ENCODE measurements at places on chromosomes 5 and 9.

DNA sequence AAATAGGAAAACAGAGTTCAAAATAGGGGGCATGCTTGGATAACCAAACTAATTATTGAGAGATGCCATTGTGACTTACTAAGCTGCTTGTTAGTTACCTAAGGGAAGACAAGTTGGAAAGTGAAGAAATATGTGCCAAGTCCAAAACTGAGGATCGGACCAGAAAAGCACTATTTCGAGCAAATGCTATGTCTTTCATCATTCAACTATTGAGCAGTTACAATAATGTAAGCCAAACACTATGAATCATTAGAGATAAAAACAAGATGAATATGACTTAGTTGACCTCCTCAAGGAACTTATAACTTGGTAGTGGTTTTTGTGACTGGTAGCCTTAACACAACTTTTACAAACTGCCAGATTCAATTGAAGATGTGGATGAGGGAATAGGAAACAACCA, 240.6 kb upstream of the MPDZ start:
- DNase-seq: no peak

DNA sequence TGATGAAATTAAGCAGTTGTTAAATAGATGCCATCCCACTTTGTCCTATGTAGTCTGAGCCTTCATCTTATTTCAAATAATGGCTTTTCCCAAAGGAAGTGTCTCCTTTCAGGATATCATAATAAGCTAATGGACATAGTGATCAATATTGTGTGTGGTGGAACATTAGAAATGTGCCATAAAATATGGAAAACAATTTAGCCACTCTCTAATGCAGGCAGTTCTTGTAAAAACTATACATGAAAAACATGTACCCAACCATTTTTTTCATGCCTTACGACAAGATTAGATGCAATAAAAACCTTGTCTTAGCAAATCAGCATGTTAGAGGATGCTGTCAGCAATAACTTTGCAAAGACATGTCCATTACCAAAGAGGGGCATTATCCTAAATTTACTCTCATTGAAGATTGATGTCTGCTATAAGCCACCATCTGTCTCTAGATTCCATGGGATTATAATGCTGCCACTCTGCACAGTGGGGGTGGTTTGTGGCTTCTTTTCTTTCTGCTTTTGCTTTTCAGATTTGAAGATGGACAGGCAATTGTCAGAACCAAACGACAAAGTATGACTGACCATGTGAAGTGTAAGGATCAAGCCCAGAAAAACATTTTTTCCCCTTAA, 724.0 kb upstream of the ZNF608 start:
- DNase-seq: no peak

GRCh38 chr5:146731909-146732659, 146.5 kb downstream of the PPP2R2B start:
- DNase-seq: no peak

DNA sequence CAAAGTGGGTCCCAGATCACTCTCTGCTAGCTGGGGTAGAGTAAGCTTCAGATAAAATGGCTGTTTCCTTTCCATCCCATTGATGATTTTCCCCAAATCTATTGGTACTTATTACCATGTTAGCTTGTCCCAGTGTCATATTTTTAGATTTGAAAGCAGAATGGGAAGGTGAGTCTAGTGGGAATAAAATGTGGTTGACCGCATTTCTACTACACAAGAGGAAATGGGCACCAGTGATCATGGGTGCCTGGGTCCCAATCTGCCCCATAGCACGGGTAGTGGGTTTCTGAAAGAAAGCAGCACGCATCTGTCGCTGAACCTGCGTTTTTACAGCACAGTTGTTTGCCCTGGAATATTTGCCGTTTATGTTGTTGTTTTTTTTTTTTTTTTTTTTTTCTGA, 20.1 kb downstream of the DAPK1 start:
- no peak for DNase-seq

DNA sequence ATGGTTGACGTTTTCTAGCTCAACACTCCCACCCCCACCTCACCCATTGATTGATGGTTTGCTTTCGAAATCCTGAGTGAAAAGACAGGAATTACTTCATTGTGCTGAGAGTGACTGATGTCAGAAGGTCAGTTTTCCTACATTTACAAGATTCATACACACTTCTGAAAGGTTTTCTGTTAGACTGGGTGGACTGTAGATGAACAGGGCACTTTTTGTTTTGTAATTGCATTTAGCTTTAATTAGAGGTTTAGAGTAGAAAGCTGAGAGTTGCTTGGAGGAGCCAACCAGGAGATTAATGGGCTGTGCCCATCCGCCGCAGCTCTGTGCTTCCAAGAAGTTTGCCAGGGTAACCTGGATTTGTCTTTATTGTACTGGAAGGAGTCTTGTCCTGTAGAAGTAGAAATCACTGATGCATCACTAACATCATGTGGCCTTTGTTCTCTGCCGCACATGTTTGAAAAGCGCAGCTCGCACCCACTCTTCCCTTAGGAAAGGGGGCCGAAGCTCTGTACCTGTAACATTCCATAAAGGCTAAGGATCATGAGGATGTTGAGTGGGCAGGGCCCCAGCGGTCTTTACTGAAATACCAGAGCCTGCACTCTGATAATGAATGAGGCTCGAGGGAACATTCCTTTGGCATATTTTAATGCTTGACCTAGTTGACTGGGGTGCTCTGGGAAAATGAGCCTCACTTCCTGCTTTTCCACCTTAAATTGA, 267.6 kb upstream of the DMRT1 start:
- no peak for DNase-seq

Data from coronary artery (tissue), 2 donors.